NCI-H1417 treated with DMSO at 0.1 percent for 48 hours (cell line): ENCODE measurements at places on chromosomes 12 and 14.

GRCh38 chr12:30395190-30395589, 300.5 kb downstream of the IPO8 start:
- DNase-seq = no peak

GRCh38 chr14:77268989-77269600, 1.9 kb downstream of the NGB start:
- DNase-seq = peak; percentile 31

GRCh38 chr12:127459687-127460086, 807.3 kb upstream of the TMEM132C start:
- DNase-seq = no peak

DNA sequence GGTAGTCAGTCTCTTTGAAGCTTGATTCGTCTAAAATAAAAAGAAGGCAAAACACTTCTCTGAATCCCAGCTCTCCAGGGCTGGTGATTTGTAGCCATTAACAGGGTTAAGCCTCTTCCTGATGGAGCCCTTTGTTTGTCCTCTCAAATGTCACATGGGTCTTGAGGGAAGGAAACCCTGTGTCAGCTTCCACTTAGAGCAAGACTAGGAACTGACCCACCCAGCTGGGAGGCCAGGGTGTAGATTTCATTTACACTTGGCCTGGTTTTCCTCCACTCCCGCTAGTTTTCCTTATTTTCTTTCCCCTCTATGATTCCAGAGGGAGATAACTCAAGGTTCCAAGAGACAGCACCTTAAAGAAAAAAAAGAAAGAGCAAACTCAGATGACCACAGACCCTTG, 230.5 kb upstream of the EGLN3 start:
- no peak for DNase-seq

DNA sequence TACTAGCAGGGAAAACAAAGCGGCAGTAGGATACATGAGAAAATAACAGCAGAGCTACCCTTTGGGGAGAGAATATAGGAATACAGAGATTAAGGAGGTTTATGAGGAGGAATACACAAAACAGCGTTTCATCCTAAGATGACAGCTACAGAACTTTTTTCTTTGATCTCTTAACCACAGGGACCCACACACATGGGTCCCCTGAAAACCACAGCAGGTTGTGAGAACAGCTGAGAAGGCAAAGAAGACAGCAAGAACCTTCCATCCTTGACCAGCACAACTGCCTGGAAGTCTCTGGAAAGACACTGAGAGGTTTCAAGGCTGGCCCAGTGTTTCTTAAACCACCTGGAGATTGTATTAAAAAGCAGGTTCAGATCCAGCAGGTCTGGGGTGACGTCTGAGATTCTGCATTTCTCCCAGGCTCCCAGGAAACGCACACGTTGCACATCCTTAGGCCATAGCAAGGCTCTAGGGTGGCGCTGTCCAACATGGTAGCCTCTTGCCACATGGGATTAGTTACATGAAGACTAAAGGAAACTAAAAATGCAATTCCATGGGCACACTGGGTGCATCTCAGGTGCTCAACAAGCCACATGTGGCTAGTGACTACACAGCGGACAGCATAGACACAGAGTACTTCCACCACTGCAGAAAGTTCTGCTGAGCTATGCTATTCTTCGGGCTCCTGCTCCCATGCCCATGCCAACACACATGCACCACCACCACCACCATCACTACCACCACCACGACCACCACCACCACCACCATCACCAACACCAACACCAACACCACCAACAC, 92.3 kb downstream of the FOXN3 start:
- no peak for DNase-seq

DNA sequence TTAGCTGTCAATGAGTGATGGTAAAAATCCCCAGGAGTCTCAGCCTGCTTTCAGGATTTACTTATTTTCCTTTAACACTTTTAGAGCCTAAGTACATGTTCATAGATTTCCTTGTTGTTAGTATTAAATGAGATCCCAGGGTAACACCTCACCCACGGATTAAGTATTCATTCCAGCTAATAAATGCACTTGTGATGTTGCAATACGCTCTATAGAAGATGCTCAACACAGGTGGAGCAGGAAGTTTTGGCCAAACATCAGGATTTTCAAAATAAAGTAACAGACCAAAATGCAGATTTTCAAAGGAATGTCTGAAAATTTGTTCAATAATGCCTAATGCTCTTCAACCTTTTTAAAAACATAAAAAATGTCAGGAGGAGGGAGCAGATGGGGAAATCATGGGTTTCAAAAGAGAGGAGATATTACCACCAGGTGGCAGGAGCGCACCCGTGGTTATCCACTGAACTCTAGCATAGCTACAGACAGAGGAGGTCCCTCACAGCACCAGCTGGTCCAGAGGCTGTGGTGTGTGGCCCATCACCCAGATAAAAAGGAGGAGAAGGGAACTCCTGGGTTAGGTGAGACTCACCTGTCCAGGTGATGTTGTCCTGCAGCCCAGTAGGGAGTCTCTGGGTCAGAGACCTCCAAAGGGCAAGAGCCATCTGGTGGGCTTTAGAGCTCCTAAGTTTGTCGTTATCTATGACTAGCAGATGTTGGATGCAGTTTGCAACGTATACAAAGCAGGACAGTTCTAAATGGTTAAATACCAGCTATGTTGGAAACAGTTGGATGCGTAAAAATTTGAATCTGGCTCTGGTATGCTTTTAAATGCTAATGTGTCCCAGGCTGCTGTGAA, 1158.4 kb upstream of the TMEM132C start:
- DNase-seq = no peak

DNA sequence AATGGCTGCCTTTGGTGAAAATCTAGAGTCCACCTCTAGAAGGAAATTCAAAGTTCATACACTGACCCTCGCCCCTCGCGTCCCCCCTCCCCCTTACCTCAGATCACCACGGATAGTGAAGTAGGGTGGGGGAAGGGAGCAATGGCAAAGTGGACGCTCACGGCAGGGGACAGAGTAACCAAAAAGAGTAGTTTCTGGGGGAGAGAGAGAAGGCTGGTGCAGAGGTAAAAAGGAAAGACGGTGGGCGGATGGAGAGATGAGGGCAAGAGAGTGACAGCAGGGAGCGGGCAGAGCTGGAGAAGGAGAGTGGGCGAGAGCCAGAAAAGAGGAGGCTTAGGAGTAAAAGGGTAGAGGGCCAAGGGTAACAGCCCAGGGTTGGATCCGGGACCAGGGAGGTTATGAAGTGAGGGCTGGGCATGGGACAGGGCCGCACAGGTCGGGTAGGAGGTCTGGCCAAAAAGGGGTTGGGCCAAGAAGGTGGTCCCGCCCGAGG, 423 bp downstream of the ALDH6A1 start:
- DNase-seq = no peak

DNA sequence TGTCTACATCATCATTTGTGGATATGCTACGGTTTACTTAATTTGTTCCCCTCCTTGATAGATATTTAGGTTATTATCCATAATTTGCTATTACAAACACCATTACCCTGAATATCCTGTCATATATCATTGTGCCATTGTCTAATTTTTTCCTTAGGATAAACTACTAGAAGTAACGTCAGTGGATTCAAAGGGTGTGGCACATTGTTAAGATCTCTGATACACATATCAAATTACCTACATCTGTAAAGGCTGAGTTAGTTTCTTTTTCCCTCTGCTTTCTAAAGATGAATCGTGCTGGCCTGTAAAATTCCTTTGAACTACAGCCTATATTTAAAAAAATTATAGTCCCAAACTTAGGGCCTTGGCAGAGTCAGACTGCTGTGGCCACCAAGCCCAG, 53.9 kb upstream of the STRN3 start:
- DNase-seq = no peak

DNA sequence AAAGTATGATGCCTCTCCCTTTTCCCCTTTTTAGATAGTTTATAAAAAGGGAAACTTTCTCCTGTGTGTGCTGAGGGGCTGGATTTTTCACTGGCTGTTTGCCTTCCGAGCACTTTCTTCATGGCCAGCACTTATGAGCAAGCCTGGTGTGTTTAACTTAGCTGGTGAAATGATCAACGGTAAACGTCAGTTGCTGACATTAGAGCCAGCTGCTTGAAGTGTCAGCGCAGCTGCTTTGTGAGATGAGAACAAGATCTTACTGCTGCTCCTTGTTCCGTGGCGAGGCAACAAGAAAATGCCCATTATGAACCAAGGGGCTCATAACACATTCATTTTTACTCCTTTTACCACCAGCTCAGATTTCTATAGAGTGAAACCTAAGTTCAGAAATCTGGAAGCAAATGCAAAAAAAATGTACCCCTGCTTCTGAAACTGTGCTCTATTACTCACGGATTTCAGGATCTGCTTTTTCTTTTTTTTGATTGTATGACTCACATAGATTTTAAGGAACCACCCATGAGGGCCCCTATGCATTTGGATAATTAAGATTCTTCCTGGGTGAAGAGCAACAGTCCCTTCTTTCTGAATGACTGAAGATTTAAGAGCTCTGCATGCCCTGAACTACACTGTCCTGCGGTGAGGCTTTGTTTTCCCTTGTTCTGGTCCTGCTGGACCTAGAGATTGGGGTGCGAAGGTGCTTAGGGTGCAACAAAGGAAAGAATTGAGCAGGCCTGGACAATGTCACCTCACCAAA, 74.3 kb upstream of the CPM start:
- DNase-seq = peak; percentile 37

DNA sequence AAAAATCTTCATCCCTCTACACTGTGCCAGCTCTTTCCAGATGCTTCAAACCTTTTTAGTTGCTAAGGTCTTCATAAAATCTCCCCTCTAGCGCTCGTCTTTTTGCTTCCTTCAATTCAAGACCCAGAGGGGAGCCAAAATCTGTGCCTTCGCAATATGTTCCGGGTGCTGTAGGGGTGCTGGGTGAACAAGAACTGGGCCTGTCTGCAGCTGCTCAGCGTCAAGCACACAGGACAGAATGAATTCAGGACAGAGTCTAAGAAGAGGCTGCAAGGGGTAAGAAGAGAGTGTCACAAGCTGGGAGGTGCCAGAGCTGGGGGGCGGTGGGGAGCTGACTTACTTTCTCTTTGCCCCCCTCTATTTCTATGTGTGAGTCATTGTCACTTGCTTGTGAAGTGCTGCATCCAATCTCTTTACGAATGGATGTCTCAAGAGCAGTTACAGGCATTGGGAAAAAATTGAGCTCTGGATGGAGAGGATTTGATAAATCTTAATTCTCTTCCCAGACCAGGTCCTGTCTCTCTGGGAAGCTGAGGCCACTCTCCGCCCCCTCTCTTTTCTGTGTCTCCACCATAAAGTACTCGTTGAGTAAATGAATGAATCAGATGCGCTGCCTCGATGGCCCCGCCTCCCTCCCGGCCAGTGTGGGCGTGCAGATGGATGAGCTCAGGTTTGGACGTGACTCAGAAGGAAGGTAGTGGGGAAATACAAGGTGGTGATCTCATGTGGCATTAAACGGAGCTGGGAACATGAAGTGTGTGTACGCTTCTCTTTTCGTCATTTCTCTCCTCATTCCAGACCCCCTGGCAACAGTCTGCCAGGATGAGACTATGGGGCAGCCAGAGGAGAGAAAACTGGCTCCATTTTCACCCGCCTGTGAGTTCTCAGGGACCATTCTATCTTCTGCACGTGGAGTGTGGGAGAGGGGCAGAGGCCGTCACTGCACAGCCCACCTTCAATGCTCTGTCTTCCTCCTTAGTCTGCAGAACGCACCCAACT, 91.3 kb downstream of the TSPAN9 start:
- no peak for DNase-seq

- no peak for DNase-seq
These were observed 150.8 kb downstream of the TTC8 start for GRCh38 chr14:88975043-88975830.

DNA sequence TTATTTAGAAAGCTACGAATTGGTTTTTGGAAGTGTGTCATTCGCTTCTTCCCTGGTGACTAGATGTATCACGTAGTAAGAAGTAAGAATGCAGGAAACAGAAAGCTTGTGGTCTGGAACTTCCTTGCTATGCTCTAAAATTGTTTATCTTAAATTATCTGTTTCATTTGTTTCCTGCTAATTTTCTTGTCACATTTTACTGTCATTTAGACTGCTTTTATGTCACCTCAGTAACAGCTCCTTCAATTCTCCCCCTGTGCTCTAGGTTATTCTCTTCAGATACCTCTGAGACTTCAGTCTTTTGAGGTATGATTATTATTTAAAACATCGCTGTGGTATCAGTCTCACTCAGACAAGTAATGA, 699 bp upstream of the CD69 start:
- no peak for DNase-seq

- no peak for DNase-seq
These were observed 22.4 kb upstream of the SERPINA6 start for GRCh38 chr14:94345344-94346064.

DNA sequence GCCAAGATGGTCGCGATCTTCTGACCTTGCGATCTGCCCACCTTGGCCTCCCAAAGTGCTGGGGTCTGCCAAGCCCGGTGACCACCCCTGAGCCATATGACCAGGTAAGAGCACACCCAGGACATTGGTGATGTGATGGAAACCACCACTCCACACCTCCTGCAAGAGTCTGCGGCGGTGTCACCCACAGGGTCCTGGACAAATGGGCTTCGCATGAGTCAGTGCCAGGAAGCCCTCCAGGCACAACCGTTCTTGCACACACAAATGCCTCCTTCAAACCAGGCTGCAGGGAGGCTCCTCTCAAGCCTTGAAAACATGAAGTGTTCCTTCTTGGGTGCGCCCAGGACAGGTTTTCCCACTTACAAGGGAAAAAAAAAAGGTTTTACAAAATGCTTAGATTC, 16.6 kb downstream of the PITPNM2 start:
- DNase-seq = no peak

DNA sequence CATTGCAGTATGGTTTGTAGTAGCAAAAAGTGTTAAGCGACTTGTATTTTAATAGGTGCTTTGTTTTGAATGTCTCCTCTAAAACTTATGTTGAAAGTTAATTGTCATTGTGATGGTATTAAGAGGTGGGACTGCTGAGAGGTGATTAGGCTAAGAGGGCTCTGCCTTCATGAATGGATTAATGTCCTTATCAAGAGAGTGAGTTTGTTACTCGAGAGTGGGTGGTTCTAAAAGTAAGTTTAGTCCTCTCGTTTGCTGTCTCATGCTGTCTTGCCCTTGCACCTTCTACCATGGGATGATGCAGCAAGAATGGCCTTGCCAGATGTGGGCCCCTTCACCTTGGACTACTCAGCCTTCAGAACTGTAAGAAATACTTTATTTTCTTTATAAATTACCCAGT, 17.4 kb downstream of the ZDHHC17 start:
- no peak for DNase-seq

- DNase-seq = no peak
These were observed 89.9 kb downstream of the NT5DC3 start for GRCh38 chr12:103751171-103751570.

- no peak for DNase-seq
These were observed 255.5 kb downstream of the SNAPC1 start for GRCh38 chr14:62017651-62018230.

DNA sequence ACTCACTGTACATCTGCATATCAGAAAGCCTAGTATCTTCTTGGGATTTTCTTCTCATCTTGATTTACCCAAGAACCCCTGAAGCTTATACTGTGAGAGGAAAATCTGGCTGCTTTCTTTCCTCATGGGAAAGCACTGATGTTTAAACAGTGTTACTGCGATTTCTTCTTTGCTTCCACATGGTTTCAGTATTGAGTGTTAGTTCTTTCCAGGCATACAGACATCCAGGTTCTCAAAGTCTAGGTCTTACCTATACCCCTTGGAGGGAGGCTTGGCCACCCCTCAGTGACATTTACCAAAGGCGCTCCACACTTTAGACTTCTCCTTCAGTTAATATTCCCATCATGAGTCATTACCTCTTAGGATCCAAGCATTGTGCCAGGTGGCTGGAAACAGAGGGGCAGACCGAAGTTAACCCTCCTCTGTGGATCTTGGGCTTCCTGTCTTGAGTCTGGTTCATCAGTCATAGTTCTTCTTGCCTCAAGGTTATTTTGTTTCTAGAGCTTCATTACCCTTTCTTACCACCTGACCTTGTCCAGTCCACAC, 79.1 kb downstream of the TMEM117 start:
- DNase-seq = no peak

- DNase-seq = no peak
These were observed 129.5 kb upstream of the NCOR2 start for GRCh38 chr12:124696693-124697476.
